ENCODE measurements at places on chromosomes 2 and 18.

GRCh38 chr2:84187258-84187657 lies 271.8 kb downstream of the SUCLG1 start:
- DNase-seq = no peak

DNA sequence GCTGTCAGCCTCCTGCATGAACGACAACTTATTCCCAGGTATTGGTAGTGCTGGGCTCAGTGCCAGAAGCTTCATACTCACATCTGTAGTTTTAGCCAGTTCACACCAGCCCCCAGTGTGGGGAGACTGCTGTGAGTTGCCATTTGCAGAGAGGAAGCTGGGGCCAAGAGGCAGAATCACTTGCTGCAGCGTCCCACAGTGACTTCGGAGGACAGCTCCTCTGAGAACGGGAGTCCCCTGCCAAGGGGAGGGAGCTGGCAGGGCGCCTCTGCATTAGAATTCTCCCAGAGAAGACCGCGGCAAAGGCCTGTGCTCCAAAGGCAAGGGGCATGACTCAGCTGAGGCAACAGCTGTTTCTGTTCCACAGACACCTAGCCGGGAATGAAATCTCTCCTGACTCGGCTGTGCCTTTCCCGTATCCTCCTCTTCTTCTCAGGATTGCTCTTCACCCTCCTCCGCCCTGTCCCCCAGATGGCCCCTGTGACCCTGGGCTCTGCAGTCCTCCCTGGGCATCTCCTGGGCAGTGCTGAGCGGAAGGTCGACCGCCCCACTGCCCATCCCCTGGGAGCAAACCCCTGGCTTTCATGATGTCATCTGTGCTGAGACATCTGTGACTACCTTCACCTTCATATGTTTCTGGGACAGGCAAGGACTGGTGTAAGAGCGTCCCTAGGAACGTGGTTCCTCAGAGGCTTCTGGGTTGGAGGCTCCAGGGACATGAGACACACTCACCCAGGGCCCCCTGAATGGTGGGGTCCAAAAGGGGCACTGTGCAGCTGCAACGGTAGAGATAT lies 18.0 kb downstream of the MAL start:
- no peak for DNase-seq

GRCh38 chr2:148674063-148675020 lies 29.8 kb downstream of the EPC2 start:
- no peak for DNase-seq

DNA sequence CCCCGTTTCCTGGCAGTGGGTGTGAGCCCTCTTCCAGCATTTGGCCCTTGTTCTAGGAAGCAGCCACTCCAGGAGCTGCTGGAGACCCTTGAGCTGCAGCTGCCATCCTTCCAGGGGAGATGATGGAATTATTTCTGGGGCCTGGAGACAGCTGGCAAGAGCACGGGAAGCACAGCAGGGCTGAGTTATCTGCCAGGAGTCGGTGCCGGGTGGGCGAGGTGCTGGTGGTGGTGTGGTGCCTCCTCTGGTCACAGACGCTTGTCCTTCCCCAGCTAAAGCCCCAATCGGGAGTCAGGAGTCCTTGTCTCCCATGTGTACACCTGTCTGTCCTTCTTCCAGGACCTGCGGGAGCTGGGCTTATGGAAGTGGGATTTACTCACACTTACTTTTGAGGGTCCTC lies 36.0 kb downstream of the DPYSL5 start:
- no peak for DNase-seq

DNA sequence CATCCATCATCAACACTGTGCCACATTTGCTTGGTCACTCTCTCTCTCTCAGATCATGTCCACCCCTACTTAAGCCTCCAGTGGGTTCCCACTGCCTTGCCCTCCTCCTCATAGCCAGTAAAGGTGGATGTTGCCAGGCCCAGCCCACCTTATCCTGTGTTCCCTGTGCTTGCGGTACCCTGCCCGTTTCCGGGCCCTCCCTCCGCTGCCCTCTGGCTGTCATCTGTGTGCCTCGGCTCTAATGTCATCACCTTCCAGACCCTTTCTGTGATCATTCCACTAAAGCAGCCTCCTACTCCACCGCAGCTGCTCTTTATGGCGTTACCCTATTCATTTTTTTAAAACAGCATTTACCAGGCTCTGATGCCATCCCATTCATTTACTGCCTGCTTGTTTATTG lies 305.7 kb upstream of the SKOR2 start:
- DNase-seq = no peak

GRCh38 chr2:37125416-37125815 lies 31.4 kb downstream of the EIF2AK2 start:
- no peak for DNase-seq

DNA sequence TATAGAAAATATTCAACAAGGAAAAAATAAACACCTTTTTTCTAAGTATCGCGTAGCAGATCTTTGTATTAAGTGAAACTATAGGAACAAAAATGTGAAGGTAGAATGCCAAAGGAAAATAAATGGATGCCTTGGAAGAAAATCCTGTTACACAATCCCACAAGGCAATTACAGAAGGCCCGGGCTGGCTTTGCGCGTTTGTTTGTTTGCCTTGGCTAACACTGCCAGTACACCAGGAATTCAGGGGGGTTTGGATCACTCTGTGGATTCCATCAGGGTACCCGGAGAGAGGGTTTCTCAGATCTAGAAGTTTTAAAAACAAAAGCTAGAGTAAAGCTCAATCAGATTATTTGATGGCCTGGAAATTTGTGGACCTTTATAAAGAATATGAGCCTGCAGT lies 478.3 kb downstream of the FBXO15 start:
- DNase-seq = no peak

GRCh38 chr2:212337036-212337435 lies 201.6 kb downstream of the ERBB4 start:
- no peak for DNase-seq

- DNase-seq = no peak
Measured at GRCh38 chr2:207153266-207153975, 12.3 kb downstream of the KLF7 start.

- no peak for DNase-seq
Measured at GRCh38 chr2:43186679-43187374, 39.6 kb downstream of the ZFP36L2 start.

GRCh38 chr2:6545336-6545735 lies 320.4 kb downstream of the CMPK2 start:
- no peak for DNase-seq

GRCh38 chr2:71210292-71210691 lies 16.6 kb downstream of the PAIP2B start:
- DNase-seq = no peak

GRCh38 chr2:29010946-29011345 lies 29.8 kb downstream of the TOGARAM2 start:
- peak; percentile 32 for DNase-seq

- DNase-seq = no peak
Measured at GRCh38 chr2:222146488-222146887, 152.3 kb downstream of the PAX3 start.

DNA sequence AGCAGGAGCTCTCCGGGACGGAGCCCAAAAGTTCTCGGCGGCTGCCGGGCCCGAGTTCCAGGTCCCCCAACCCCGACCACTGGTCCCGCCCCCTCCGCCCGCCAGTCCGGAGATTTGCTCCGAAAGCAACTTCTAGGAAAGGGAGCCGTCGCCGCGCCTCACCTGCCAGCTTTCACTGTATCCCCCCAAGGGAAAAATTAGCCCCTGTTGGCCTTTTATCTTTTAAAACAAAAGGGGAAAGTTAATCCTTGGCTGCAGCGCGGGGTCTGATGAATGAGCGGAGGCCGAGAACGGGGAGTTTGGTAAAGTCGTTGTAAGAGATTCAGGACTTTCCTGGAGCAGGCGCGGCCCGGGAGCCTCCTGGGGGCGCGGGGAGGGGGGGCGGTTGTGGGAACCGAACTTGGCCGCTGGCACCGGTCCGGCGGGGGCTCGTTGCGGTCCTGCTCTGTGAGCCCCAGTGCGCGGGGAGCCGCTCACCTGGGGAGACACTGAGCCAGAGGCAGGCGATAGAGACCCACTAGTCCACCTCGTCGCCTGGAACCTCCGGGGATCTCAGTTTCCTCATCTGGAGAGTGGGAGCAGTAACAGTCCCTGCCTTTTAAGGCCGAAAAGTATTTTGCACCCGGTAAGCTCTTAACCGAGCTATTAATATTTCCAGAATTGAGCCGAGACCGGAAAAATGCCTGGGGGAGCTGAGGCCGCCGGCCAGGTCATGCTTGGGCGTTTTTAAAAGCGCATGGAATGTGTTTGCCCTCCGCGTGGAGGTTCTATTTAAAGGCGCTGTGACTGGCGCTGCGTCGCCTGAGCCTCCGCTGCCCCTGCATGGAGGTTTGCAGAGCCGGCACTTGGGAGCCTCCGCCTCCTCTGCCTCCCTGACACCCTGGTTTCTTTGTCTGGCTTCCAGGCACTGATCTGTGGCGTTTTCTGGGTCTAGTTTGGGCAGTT lies 1.1 kb downstream of the EFHD1 start:
- DNase-seq = no peak

DNA sequence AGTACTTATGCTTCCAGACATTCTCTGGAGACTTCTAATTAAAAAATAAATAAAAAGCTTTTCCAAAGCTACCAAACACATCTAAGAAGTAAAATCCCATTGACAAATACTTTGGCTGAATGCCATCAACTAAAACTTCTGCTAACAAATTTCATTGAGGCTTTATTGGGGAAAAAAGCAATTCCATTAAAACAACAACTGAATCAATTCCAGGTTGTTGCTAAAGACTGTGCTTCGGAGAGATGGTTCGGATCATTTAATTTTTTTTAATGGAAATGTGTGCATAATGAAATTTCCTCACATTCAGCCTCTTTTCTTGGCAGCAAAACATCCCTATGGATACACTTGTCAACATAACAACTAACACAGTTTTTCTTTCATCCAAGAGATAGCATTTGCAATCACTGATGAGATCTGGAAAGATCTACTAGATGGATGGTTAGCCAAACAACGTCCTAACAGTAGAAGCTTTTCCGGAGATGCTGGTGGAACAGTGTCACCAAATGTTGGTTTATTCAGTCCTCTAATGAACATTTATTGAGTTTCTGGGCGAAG lies 446.1 kb upstream of the FAM98A start:
- DNase-seq = no peak

- DNase-seq = no peak
Measured at GRCh38 chr2:68388358-68388757, 23.3 kb downstream of the PLEK start.

DNA sequence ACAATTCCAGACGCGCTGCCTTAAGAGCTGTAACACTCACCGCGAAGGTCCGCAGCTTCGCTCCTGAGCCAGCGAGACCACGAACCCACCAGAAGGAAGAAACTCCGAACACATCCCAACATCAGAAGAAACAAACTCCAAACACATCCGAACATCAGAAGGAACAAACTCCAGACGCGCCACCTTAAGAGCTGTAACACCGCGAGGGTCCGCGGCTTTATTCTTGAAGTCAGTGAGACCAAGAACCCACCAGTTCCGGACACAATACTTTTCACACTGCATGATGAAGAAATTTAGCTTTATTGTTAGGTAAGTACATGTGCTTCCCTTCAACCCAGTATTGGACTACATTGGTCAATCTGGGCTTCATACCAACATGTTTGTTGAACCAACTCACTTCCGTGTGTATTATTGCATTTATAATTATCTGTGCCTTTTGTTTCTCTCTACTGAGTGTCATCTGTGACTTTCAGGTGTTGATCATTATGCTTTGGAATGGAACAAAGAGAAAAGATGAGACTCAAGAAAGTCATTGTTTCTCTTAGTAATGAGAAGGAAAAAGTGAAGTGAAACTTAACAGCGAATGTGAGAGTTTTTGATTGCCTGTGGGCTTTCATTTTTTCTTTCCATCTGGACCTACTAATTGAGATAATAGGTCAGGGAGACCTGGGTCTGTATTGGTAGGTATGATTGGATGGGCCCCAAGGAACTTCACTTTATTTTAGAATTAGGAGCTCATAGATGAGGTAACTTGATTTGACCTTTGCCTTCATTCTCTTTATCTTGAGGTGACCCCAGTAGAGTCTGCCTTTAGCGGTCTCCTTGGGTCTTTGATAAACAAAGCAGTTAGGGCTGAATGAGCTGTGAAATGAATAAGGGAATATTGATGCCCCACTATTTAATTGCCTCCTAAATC lies 76.1 kb upstream of the CAVIN2 start:
- no peak for DNase-seq

DNA sequence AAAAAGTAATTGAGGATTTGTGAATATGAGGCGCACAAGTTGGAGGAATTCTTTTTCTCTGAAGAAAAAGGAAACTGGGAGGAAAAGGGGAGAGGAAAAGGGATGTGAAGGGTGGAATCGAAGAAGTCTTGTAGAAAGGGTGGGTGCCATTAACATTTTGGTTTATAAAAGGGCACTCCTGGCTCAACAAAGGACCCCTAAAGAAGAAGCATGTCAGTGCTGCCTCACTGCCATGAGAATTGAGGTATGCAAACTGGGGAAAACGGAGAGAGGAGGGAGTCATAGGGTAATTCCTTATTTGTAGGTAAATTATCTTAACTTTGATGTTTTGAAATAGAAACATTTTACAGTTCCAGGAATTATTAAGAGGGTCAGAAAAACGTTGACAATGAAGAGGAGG lies 207.2 kb downstream of the NAPG start:
- DNase-seq = no peak

DNA sequence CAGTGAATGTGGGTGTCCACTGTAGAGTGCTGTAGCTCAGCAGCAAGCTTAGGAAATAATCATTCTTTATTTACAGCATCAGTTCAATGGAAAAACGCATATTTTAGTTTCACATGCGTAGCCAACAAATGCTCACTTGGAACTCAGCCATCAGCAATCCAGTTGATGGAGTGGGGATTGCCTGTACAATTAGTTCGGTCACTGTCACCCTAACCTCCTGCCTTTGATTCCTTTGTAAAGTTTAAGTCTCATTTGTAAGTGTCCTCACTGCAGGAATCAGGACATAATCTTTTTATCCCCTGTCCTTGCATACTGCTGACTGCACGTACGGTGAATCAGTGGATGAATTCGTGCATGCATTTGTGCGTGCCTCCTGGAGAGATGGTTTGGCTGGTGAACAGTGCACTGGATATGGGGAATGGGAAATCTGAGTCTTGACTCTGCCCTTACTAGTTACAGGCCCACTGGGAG lies 55.9 kb downstream of the RAB31 start:
- DNase-seq = no peak

GRCh38 chr2:19785867-19786266 lies 115.9 kb downstream of the TTC32 start:
- no peak for DNase-seq

DNA sequence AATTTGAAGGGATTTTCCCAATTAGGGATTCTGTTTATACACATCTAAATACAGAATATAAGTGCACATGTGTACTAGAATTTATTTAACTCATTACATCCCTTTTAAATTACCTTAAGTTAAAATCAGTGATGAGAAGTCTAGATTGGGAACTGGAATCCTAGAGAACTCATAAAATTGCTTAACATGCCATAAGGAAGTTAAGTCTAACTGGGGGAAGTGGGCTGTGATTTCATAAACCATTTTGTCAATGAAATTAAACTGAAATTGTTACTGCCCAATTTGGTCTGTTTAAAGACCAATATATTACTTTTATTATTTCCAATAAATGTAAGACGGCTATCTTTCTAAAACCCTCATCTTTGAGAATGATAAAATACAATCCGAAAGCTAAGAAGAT lies 72.3 kb upstream of the CD226 start:
- no peak for DNase-seq

DNA sequence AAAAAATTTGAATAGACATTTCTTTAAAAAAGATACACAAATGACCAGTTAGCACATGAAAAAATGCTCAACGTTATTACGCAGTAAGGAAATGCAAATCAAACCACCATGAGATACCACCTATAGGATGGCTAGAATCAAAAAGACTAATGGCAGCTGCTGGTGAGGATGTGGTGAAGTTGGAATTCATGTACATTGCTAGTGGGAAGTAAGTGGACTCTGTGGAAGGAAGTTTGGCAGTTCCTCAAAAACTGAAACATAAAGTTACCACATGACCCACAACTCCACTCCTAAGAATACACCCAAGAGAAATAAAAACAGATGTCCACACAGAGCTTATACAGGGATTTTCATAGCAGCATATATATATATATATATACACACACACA lies 51.2 kb downstream of the MBP start:
- DNase-seq = no peak
